Activated T-cell treated with anti-CD3 and anti-CD28 coated beads, Interleukin-2, amount 50 U/mL, for 24 hours (primary cell): ENCODE measurements at places on chromosomes 1 and 21.

GRCh38 chr21:29172282-29172681 is 41.8 kb downstream of the MAP3K7CL start:
- DNase-seq, result no peak

GRCh38 chr1:209807509-209807908 is 1.6 kb upstream of the IRF6 start:
- no peak for DNase-seq

- no peak for DNase-seq
Observed at GRCh38 chr1:168628807-168629206, 52.4 kb downstream of the XCL1 start.

DNA sequence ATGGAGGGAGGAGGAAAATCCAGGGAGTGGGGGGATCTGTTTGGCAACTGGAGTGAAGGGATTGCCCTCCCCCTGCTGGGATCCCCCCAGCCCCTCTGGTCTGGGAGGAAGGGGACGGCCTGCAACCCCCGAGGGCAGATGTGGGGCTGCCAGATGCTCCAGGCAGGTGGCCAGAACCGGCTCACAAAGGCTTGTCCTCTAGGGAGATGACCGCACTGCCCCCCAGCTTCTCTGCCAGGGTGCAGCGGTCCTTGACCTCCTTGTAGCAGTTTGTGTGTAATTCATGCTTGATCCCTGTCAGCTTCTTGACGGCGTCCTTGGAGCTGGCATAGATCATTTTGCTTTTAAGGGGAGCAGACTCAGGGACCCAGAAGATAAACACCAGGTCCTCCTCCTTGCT is 69.2 kb downstream of the ROR1 start:
- DNase-seq, result no peak

GRCh38 chr1:115753830-115754229 is 14.7 kb downstream of the CASQ2 start:
- no peak for DNase-seq

DNA sequence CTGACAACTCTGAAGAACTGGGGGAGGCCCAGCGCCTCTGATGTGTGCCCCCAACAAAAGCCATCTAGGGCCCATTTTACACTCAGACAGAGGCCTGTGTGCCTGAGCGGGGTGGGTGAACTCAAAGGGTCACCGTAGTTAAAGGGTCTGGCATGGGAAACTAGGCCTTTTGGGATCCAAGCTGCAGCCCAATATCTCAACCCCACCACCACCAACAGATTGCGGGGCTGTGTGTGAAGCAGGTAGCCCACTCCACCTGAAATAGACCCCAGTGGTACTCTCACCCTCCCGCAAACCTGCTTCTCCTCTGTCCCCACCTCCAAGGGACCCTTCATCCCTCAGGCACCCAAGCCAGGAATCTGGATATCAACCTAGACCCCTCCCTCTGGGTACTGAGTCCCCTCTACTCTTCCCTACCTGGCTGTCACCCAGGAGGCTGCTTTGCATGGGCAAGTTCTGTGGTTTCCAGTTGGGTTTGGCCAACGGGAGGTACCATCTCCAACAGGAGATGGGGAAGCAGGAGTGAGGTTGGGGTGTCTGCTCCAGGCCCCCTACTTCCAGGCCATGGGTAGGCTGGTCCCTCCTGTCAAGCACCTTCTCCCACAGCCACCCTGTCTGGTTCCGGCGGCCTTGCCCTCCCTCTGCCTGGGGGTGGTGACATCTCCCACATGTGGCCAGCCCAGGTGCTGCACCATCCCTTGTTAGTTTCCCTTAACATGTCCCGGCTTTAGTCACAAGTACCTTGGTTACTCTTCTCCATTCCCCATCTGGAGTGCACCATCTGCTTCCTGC is 35.2 kb upstream of the LRP8 start:
- DNase-seq, result no peak

GRCh38 chr1:34781071-34781843 is at the start of gene GJB3:
Gene GJB3, plus strand, starts transcription at chr1:34781214. Its CDS starts 3,549 bp downstream, at chr1:34784763.
- DNase-seq, result no peak

GRCh38 chr1:117346206-117346928 is 20.9 kb upstream of the MAN1A2 start:
- DNase-seq, result no peak

GRCh38 chr21:31181082-31181750 is 142.9 kb upstream of the KRTAP19-8 start:
- DNase-seq, result peak; percentile 57

- no peak for DNase-seq
Observed at GRCh38 chr21:30209601-30210000, 6.3 kb downstream of the CLDN8 start.

- no peak for DNase-seq
Observed at GRCh38 chr1:180185971-180186645, 31.4 kb downstream of the QSOX1 start.

GRCh38 chr1:27136998-27137542 is 17.9 kb downstream of the SLC9A1 start:
- peak; percentile 84 for DNase-seq

- no peak for DNase-seq
Observed at GRCh38 chr1:169546087-169546995, 39.9 kb downstream of the F5 start.

DNA sequence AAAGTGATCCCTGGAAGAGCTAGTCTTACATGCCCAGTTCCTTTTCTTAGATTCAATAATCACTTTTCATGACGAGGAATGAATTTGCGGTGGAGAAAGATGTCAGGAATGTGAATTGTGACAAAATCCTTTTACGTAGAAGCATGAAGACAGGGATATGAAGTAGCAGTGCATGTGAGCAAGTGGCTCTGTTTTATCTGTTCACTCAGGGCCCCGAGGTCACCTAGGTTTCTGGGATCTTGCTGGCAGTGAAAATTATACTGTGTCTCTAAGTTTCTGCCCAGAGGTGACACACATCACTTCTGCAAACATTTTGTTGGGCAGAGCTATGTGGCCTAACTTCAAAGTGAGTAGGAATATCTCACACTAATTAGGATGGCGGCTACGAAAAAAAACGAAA is 79.3 kb downstream of the USP25 start:
- DNase-seq, result no peak
